Activated CD4-positive, alpha-beta T cell treated with anti-CD3 and anti-CD28 coated beads, Interleukin-2, amount 10 ng/mL, durations not matched to agents 24 days and 14 days (primary cell): ENCODE measurements at places on chromosomes 3 and 15. TPM values are rescaled to one million over a fixed set of nuclear protein-coding genes. Genes with fewer than 3 reads are reported as not detected.
A peak's percentile ranks its signal among the peaks of the same experiment; 100 is the strongest.

TICRR gene
- total RNA-seq: 18.8 and 21.0 TPM in 2 replicates

HRH1 gene
- 0.42 and 0.52 TPM in 2 replicates for total RNA-seq

TRPM7 gene
- total RNA-seq: 39.4 and 41.5 TPM in 2 replicates

SPTSSB gene
- not detected in 2 replicates for total RNA-seq

CCDC39 gene
- not detected in 2 replicates for total RNA-seq

ARPP21 gene
- total RNA-seq: not detected in 2 replicates

PIF1 gene
- total RNA-seq: 20.9 and 22.6 TPM in 2 replicates

ZNF619 gene
- total RNA-seq: 6.1 and 8.4 TPM in 2 replicates

DALRD3 gene
- total RNA-seq: 31.5 and 36.6 TPM in 2 replicates

BBX gene
- total RNA-seq: 37.2 and 39.6 TPM in 2 replicates

SCN11A gene
- total RNA-seq: not detected in 2 replicates

GRCh38 chr3:31105011-31105410 is 210.6 kb upstream of the GADL1 start:
- no peak for DNase-seq

DNA sequence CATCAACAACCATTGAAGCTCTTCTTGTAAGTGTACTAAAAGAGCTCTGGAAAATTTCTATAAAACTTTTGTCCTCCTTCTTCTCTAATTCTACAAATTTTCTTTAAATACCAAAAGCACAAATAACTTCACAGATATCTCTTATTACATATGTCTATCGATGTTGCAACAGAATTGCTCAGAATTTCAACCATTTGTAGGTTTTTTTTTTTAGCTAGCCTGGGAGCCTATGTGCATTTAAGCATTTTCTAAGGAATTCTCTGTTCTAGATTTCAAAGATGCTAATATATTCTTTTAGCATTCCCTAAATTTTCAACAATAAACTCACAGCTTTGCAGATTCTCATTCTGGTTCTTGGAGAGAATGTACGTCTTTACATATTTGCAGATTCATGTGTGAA is 774.3 kb upstream of the NR2F2 start:
- no peak for DNase-seq

GRCh38 chr3:47475570-47476329 is at the start of gene SCAP:
TSS of gene SCAP (minus strand) at chr3:47475941. CDS start at chr3:47442993, 32,948 bp downstream.
- DNase-seq: peak; percentile 99

DNA sequence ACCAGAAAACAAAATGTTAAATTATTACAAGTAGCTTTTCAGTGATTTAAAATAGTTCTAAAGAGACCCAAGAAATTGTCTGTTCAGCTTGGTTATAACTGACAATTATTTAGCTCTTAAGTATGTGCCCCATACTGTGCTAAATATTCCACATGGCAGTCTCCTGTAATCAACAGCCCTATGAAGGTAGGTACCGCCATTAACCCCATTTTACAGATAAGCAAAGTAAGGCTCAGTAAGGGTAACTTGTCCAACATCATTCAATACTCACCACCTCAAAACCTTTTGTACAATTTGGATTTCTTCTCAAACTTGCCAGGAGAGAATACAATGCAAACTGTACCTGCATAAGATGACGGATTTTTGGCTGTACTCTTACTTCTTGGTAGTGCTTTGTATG is 33.9 kb downstream of the ADPGK start:
- DNase-seq: no peak

GRCh38 chr3:122000936-122001605 is 21.0 kb downstream of the ILDR1 start:
- DNase-seq: no peak

DNA sequence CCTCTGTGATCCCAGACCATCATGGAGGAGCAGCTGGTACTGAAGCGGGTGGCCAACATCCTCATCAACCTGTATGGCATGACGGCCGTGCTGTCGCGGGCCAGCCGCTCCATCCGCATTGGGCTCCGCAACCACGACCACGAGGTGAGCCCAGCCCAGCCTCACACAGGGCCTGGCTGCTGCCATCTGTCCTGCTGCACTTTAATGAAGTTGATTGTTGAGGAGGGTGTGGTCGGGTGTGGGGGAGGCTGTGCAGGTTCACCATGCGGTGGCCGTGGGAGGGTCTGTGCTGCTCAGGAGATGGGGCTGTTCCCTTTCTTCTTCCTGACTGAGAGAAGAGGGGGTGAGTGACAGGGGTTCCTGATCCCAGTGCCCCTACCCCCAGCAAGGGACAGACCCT is 30.6 kb downstream of the ACAD9 start:
- DNase-seq: no peak

- DNase-seq: no peak
Measured at GRCh38 chr3:78969483-78969882, 798.3 kb downstream of the ROBO1 start.

GRCh38 chr3:171213178-171213577 is 186.7 kb upstream of the SLC2A2 start:
- DNase-seq: peak; percentile 26

DNA sequence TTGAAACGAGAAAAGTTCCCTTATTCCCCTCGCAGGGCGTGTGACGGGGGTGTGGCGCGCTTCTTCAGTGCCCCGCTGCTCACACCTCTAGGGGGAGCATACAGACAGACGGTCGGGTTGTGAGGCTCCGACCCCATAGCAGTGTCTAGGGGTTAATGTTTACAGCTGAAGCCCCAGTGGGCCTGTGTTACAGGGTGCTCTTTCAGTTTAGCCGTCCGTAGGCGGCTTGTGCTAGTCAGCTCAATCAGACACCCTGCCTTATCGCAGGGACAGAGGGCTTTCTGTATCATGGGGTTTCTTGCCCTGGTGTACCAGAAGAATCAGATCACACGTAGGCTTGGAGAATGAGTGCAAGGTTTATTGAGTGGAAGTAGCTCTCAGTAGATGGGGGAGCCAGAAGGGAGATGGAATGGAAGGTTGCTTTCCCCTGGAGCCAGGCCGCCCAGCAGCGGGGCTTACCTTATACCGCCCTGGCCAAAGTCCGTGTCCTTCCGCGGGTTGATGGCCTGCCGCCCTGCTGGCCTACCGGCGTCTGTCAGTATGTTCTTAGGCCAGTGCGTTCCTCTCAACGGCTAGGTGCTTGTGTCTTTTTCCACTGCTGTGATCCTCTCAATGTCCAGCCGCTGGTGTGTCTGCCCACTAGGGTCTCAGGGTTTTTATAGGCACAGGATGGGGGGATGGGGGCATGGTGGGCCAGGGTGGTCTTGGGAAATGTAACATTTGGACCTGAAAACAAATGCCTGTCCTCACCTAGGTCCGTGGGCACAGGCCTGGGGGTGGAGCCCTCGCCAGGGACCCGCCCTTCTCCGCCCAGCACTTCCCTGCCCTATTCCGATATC is 32.2 kb upstream of the ACP3 start:
- DNase-seq: no peak

DNA sequence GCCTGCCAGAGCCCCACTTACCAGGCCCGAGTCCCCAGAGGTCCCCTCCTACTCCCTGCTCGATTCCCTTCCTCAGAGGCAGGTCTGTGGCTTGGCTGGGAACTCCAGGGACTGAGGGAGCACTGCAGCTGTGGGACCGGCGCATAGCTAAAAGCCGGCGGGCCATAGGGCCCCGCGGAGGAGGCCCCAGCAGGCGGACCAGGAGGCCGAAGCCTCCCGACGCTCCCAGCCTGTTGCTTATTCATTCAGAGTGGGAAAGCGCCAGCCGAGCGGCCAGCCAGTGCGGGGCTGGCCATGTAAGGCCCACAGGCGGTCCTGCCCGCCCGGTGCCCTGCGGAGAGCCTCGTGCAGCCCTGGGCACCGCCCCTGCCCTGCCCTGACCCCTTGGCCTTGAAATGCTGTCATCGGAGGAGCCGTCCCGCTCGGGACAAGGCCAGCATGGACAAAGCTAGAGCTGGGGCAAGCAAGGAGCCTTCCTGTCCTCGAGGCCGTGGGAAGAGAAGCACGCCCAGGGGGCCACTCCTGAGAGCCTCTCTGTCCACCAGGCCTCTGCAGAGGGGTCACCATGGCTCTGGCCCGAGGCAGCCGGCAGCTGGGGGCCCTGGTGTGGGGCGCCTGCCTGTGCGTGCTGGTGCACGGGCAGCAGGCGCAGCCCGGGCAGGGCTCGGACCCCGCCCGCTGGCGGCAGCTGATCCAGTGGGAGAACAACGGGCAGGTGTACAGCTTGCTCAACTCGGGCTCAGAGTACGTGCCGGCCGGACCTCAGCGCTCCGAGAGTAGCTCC is at the start of gene LOXL1:
Gene LOXL1, plus strand, starts transcription at position 244 of the 784 bp plus-strand sequence. Its CDS starts 322 bp downstream, at position 566.
- no peak for DNase-seq

GRCh38 chr15:60057554-60057953 is 53.4 kb downstream of the FOXB1 start:
- no peak for DNase-seq

GRCh38 chr3:128080323-128081080 is 28.3 kb downstream of the SEC61A1 start:
- no peak for DNase-seq

GRCh38 chr3:177144922-177145321 is 52.4 kb downstream of the TBL1XR1 start:
- peak; percentile 81 for DNase-seq

DNA sequence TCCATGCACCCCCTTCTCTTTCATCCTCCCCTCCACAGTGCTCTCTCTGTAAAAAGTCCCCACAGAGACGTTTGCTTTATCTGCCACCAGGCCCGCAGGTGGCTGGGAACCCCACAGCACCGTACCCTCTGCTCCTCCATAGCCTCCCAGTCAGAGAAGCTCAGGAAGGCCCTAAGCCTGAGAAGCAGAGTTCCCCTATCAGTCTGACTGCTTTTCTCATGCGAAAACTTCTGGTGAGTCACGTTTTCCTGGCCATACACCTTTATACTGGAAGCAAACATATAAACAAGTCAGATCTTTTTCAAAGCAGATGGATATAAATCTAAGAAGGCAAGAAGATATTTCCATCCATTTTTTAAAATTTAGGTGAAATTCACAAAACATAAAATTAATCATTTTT is 51.5 kb upstream of the MEF2A start:
- DNase-seq: no peak

DNA sequence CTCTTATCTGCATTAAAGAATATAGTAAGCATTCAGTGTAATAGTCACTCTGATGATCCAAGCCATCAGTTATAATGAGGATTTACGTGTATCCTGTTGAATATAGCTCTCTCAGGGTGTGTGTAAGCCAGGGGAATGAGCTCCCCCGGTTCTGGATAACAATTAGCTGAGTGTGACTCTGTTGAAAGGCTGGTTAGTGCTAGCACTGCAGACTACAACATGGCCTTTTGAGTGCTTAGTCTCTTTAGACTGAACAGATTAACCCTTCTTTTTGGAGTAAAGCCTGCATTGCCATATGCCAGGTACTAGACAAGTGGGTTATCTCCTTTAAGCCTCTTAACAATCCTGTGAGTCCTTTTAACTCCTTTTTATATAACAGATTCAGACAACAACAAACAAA is 119.5 kb downstream of the TMEM108 start:
- no peak for DNase-seq

GRCh38 chr3:101542957-101543356 is 18.7 kb upstream of the TRMT10C start:
- DNase-seq: no peak

- DNase-seq: no peak
Measured at GRCh38 chr3:53571264-53571663, 76.9 kb downstream of the CACNA1D start.
